Fibroblast of skin of right biceps (primary cell): ENCODE measurements at places on chromosomes 11 and 22.
A peak's percentile ranks its signal among the peaks of the same experiment; 100 is the strongest.

DNA sequence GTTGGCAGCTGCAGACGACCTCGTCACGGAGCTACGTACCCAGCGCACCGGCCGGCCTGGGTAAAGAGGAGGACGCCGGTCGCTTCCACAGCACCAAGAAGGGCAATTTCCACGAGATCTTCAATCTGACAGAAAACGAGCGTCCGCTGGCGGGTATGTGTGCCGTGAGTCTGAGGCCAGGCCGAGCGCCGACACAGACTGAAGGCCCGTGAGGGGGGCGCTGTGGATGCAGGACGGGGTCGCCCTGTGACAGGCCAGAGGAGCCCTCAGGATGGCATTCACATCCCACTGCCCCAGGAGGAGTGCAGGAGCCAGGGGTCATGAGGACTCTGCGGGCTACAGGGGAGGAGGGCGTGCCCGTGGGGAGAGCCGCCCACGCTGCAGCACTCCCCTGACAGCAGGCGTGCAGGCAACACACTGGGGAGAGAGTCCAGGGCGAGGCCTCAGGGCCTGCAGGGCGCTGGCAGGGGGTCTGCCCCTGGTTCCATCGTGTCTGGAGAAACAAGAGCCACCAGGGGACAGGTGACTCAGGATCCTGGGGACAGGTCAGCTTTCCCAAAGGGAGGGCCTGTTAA is 53.6 kb downstream of the GRAMD4 start:
- DNase-seq = no peak

DNA sequence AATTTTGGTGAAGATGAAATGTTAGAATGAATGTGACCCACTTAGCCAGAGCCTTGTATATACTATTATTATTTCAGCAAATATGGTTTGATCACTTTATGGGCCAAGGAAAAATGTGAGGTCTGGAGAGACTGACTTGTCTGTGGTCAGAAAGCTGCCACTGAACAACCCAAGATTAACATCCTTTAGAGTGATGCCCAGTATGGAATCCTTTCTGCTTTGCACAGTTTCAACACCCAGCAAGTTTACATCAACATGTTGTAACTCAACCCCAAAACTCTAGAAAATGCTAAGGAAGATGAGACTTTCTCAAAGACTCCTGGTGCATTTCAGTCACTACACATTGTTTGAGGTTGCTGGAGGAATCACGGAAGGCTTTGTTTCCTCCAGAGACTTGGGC is 107.7 kb downstream of the SNX19 start:
- peak; percentile 50 for DNase-seq

DNA sequence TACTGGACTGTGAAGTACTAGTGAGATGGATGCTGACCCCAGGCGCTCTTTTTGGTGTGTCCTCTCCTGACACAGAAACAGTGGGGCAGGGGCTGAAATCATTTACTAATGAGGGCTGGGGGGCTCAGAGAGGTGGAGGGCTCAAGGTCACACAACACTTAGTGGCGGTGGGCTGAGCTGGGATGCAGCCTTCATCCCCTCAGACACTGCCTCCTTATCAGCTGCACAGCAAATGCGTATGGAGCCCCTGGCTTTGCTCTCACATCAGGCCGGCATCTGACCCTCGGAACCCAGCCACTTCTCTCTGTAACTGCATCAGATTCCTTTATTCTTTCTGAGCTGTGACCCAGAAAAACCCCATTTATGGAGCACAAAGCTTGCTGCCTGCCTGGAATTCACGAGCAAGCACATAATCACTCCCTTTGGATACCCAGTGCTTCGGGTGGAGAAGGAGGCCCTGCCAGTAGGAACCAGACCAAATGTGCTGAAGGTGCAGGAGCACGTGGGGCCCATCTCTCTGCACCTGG is 736.6 kb downstream of the TBC1D22A start:
- DNase-seq = no peak

DNA sequence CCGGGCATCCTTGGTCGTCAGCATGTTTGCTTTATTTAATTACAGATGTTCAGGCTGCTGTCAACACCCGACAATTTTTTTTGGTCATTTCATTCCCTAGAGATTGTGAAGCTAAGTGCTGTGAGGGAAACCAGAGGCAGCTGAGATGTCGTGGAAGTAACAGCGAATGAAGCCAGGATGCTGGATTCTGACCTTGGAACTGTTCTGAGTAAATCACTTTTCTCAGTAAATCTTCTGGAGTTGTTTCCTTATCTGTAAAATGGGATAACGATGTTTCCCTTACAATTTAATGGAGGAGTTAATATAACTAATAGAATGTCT is 390 bp upstream of the CKAP5 start:
- no peak for DNase-seq

DNA sequence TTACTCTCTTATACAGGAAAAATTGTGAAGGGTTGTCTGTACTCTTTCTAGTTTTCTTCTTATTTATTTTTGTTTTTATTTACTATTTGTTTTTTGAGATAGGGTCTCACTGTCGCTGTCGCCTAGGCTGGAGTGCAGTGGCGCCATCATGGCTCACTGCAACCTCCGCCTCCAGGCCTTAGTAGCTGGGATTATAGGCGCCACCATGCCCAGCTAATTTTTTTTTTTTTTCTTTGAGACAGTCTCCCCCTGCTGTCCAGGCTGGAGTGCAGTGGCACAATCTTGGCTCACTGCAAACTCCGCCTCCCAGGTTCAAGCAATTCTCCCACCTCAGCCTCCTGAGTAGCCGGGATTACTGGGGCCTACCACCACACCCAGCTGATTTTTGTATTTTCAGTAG is 18.4 kb downstream of the CUL5 start:
- DNase-seq = no peak
